ENCODE measurements at places on chromosomes 7 and 10. TPM values are rescaled to one million over a fixed set of nuclear protein-coding genes. Genes with fewer than 3 reads are reported as not detected.

The GPER1 gene
- polyA plus RNA-seq = 6.9 TPM

The INHBA gene
- 4.5 TPM for polyA plus RNA-seq

DNA sequence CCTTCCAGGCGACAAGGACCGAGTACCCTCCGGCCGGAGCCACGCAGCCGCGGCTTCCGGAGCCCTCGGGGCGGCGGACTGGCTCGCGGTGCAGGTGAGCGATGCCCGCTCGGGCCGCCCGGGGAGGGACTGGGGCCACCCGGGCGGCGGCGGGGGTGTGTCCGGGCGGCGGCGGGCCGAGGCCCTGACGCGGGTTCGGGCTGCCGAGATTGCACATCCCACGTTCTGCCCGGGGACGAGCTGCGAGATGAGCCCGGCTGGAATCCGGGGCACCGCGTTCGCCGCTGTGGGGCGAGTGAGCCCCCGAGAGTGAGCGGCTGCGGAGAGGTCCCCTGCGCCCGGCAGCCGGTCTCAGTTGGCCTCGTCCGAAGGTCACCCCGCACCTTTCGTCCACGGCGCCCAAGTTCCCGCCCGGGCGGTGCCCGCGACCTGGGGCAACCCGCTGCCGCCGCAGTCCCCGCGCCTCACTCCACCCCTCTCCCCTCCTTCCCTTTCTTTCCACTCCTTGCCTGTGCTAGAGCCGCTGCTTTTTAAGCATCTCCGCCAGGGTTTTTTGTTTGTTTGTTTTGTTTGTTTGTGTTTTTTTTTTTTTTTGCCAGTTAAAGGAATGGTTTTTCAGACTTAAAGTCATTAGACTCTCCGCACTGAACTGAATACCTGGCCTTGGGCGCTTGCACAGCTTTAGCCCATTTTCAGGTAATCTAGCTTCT is 515 bp downstream of the RALA start:
- DNase-seq = no peak

- no peak for DNase-seq
Measured at GRCh38 chr7:73841689-73842066, 638 bp downstream of the METTL27 start.

- DNase-seq = no peak
Measured at GRCh38 chr7:30930621-30931020, 19.0 kb downstream of the AQP1 start.

All from renal pelvis (tissue), 12 donors.